Activated naive CD4-positive, alpha-beta T cell treated with Interleukin-2 at 50 U/mL for 16 hours (primary cell): ENCODE measurements at places on chromosomes 16 and 17.

- peak; percentile 81 for DNase-seq
Observed at GRCh38 chr16:4288148-4288921, 15.5 kb upstream of the TFAP4 start.

GRCh38 chr17:36691606-36692005, 90.2 kb downstream of the MRM1 start:
- DNase-seq, result no peak

DNA sequence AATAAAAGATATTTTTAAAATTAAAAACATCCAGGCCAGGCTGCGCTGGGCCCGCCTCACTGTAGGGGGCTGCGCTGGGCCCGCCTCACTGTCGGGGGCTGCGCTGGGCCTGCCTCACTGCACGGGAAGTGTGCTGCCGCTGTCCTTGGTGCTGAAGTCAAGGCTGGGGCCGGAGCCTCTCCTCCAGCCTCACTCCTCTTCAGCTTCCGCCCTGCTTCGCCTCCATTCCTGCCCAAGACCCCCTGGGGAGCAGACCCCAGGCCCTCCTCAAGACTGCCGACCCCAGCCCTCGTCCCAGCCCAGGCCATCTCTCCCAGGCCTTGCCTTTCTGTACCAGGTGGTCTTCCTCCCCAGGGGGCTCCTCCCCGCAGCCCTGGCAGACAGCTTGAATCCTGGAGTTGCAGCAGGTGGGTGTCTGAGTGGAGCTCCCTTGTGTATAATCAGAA, 26.2 kb downstream of the ENDOV start:
- peak; percentile 52 for DNase-seq

- no peak for DNase-seq
Observed at GRCh38 chr16:1710811-1711507, 5.0 kb downstream of the MAPK8IP3 start.

DNA sequence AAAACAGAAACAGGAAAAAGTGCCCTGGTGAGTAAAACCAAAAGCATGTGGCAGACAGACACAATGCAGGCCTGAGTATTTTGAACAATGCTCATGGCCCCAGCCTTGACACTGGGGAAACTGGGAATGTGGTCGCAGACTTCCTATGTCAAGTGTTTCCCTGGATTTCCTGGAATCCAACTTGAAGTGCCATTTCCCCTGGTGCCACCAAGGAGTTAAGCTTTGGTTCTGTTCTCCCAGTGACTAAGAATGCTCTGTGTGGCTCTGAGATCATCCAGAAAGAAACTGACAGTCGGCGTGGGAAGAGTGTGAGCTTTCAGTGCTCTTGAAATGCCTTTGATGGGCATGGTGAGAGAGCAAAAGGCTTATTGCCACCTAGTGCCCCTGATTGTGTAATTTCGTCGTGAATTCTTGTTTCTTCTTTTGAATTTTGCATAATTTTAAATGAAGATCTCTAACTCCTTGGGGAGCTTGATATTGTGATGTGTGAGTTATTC, 96.0 kb downstream of the YPEL2 start:
- DNase-seq, result peak; percentile 67

- no peak for DNase-seq
Observed at GRCh38 chr16:54540525-54541180, 254.1 kb upstream of the IRX3 start.

DNA sequence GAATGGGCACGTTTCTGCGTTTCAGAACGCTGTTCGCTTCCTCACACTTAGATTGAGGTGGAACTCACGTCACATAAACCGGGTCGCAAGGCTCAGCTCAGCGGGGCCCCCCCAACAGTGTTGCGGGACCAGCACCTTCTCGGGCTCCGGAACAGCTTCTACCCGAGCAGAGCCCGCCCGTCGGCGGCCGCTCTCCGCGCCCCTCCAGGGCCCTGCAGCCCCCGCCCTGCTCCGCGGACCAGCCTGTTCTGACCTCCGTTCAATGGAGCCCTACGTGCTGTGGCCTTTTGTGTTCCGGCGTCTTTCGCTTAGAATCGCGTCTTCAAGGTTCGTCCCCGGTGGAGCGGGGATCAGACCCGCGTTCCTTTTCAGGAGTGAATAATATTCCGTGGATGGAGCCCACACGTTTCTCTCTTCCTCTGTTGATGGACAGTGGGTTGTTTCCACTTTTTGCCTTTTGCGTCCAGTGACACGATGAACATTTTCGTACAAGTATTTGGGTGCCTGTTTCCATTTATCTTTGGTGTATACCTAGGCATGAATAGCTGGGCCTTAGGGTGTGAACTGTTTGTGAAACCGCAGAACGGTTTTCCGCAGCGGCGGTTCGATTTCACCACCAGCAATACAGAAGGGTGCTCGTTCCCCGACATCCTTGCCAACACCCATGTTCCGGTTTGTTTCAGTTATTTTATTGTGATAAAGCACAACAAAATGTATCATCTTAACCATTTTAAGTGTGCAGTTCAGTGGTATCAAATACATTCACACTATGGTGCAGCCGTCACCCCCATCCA, 2.3 kb upstream of the SLC22A31 start:
- DNase-seq, result no peak

DNA sequence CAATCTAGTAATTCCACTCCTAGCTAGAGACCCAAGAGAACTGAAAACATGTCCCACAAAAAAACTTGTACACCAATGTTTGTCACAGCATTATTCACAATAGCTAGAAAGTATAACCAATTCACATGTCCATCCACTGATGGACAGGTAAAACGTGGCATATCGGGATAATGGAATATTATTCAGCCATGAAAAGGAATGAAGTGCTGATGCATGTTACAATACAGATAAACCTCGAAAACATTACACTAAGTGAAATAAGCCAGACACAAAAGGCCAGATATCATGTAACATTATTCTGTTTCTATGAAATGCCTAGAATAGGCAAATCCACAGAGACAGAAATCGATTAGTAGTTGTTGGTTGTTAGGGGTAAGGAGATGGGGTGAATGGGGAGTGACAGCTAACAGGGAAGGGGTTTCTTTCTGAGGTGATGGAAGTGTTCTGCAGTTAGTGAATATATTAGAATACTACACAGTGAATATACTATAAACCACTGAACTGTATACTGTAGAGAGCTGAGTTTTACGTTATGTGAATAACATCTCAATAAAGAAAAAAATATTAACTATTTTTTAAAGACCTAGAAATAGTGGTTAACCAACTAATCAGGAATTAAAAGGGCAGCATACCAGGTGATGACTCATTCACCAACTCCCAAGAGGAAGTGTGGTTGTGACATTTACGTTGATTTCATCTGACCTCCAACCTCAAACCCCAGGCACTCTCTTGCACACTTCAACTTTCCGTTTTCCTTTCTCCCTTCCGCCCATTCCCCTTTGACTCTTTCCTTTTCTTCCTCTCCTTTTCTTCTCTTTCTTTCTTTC, 48.6 kb downstream of the GAS7 start:
- DNase-seq, result no peak

DNA sequence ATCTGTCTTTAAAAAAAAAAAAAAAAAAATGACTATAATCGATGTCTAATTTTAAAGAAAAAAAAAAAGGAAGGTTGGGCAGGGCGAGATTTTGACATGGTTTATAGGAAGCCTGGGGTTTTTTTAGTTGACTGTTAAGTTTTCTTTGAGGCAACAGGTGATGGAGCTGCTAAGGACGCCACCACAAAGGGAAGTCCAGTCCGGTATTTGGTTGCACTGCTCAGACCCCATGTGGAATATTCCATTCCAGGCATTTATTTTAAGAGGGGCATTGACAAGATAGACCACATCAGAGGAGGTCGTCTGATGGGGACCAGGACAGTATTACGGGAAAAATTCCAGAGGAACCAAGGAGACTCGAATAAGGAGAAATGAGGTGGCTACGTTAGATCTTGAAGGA, 168.4 kb downstream of the CCDC182 start:
- DNase-seq, result no peak

GRCh38 chr16:19854543-19854876, 30.1 kb downstream of the GPRC5B start:
- no peak for DNase-seq

DNA sequence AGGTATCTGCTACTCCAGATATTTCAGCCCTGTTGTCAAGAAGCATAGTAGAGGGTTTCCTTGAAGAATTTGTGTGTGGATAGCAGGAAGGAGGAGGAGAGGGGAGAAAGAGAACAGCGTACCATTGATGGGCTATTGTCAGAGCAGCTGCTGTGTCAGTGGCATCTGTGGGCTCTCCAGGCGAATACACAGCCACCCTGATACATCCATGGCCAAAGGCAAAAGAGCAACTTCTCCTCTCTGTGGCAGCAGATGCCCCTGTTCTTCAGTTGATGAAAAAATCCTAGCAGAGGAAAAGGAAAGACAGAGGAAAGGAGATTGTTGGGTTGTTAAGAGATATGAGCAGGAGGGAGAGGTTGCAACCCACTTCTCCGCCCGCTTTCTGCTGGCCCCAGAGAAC, 12.2 kb upstream of the KCNJ2 start:
- DNase-seq, result no peak

- DNase-seq, result no peak
Observed at GRCh38 chr17:77366206-77366557, 225.4 kb downstream of the SEC14L1 start.

DNA sequence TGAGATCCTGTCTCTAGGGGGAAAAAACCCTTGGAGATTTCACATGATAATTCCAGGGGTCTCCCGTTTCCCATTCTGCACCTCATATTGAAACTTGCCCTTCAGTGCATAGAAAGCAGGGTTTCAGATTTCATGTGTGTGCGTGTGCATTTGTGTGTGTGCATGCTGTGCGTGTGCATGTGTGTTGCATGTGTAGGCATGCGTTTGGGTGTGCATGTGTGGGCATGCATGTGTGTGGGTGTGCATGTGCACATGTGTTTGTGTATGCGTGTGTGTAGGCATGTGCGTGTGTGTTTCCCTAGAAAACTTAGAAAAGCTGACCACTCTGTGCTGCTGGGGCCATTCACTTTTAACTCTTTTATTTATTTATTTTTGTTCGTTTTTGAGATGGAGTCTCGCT, 40.0 kb downstream of the IL21R start:
- DNase-seq, result no peak

DNA sequence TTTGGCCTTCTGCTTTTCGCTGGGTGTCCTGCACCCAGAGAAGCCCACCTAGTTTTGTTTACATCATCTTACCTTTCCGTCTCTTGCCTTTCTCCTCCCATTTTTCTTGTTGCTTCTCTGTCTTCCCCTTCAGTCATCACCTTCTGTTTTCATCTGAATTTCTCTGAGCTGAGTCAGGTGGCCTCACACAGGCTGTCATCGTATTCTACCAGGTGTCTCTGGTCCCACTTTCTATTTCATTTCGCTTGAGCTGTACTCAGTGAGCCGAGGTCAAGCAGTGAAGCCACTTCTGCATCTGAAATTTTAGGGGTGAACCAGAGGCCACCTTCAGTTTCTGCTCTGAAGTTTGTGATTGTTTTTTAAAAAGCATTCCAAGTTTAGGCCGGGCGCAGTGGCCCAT, 9.7 kb downstream of the CRAMP1 start:
- DNase-seq, result no peak

DNA sequence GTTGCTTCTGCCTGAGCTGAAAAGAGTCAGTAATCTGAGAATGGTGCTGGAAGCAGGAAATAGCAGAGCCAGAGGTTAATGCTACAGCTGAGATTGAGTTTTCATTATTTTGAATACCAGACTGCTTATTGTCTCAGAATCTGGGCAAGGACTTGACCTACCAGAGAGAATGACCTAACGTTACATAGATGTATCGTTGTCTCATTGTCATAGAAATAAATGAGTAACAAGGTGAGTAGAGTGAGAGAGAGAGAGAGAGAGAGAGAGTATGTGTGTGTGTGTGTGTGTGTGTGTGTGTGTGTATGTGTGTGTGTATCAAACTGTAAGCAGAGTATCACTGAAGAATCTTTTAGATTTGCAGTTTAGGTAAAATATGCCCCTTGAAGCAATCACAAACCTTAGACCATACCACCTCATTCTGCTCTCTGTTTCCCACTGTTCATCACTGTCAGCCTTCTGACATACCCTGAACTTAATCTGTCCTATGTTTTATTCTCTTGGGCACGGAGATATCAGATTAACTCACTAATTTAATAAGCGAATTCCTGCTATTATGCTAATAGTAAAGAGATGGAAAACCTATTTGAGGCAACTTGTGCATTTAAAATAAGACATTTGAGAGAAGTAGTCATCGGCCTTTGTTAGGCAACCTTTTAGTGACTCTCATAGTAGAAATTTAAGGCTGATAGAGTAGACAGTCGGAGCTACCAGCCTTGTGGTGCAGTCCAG, 87.8 kb downstream of the CYB561 start:
- no peak for DNase-seq

GRCh38 chr16:81634380-81635062, 144.6 kb upstream of the PLCG2 start:
- no peak for DNase-seq

DNA sequence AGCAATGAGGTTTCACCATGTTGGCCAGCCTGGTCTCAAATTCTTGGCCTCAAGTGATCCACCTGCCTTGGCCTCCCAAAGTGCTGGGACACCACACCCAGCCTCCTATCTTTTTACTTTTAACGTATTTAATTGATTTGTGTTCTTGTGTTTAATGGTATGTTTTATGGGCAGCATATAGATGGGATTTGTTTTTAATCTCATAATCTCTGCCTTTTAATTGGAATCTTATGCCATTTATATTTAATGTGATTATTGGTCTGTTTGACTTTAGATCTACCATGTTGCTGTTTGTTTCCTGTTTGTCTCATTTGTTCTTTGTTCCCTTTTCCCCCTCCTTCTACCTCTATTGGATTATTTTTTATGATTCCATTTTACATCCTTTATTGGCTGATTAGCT, 12.2 kb downstream of the SLC26A11 start:
- DNase-seq, result no peak

DNA sequence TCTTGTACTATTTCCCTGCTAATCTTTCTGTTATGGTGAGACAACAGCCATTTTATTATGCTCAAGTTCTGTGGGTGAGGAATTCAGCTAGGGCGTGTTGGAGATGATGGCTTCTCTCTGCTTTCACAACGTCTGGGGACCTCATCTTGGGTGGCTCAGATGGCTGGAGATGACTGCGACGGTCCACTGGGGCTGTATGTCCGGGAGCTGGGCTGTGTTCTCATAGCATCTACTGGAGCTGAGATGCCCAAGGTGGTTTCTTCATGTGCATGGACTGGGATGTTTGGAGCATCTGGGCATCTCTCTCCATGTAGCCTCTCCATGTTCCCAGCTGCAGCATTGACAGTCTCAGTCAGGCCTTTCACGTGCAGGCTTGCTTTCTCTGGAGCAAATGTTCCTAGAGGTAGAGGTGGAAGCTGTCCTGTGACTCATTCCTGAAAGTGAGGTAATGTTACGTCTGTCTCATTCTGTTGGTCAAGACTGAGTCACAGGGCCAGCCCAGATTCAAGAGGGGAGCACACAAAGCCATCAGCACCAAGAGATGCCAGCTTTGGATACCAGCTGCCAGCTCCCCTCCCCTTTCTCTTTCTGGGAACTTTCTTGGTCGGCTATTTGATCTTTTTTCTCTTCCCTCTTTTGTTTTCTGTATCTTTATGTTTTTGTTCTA, 96.2 kb downstream of the RAP1GAP2 start:
- DNase-seq, result no peak
